ENCODE measurements at places on chromosomes 1 and 21.

DNA sequence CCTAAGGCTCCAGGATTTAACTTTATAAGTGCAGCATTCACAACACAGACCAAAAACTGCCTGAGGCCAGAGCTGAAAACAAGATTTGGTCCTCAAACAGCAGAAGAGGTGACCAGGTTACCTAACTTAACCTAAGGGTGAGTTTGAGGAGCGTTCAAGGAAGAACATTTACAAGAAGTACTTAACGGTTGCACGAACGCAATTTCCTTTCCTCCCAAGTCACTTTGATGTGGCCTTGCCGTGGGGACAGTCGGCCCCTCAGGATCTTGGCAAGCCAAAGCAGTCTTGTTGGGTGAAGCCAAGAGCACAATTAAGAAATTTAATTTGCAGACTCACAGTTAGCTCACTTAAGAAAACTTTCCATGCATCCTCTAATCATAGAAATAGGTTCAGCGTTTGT, 202.6 kb upstream of the COA6 start:
- DNase-seq: no peak

DNA sequence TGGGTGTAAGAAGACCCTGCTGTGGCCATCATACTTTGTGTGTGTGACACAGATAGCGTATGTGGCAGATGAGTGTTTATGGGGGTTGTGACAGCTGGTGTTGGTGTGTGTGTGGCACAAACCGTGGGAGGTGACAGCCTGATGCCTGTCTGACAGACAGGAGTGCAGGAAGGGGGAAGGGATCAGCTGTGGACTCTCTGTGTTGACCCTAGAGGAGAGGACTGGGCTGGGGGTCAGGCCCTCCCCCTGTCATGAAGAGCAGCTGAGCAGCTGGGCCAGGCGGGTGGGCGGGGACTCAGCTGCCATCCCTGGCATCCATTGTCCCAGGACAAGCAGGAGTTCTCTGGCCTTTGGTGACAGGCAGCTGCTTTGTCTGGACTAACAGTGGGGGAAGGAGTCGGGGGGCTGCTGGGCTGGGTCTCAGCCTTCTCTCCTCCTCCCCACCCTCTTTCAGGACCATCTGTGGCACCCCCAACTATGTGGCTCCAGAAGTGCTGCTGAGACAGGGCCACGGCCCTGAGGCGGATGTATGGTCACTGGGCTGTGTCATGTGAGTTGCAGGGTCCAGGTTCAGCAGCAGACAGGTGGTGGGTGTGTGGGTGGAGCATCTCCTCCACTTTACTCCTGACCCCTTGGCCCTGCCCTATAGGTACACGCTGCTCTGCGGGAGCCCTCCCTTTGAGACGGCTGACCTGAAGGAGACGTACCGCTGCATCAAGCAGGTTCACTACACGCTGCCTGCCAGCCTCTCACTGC, 2.3 kb downstream of the PLK3 start:
- DNase-seq: no peak

DNA sequence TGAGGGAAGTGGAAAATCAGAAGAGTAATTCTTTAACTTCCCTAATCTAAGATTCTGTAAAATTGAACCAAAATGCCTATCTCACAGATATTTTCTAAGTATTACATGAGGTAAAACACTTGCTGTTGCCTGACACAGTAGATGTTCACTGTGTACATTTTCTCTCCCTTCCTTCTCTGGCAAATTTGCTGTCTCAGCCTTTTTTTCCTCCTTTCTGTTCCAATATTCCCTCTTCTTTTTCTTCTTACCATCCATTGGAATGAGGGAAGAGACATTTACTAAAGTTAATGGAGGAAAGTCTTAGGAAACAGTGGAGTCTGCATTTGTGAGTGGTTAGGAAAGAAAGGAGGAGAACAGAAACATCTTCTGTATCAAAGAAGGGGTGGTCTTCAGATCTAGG, 239.9 kb downstream of the ZP4 start:
- no peak for DNase-seq

- DNase-seq: no peak
Measured at GRCh38 chr1:204931313-204931712, 60.7 kb downstream of the NFASC start.

DNA sequence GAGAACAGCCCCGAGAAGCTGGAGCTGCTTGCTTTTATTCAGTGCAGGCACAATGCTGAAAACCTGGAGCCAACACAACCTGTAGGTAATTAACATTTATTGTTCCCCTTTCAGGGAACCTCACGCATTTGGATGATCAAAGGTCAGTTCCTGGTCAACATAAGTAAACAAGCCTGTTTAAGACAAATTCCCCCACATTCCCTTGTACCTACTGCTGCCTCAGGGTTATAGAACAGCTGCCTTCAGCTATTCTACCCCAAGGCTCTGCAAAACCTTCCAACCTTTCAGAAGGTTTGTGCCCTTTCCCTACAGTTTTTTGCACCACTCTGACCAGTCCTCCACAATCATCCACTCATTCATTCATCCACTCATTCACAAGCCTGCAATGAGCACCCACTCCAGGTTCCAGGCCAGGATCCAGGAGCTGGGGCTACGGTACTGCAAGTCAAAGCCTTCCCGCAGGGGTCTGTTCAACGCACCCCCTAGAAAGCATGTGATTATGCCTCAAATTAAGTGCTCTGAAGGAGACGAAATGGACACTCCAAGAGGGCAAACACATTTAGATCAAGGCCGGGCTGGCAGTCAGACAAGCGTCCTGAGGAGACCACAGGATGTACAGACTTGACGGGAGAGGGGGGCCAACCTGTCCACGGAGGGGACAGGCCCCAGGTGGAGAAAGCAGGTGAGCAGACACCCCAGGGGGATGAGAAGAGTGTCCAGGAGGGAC, 683.9 kb downstream of the MATN1 start:
- no peak for DNase-seq

- DNase-seq: no peak
Measured at GRCh38 chr1:206636671-206637070, 1.3 kb downstream of the DYRK3 start.

DNA sequence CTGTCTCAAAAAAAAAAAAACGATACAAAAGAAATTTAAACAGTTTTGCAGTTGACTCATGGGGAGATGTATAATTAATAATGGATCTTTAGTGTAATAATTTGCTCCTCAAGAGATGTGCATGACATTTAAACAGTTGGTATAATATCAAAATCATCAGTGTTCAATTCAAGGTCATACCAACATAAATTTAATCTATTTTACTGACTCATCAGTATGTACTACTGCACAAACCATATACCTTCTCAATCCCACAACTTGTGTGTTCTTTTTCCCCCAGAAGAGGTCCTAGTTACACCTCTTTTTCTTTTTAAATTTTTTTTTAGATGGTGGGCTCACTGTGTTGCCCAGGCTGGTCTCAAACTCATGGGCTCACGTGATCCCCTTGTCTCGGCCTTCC, 23.6 kb downstream of the CDKN2C start:
- DNase-seq: no peak

GRCh38 chr1:1116701-1117468, 996 bp upstream of the C1orf159 start:
- peak; percentile 19 for DNase-seq

DNA sequence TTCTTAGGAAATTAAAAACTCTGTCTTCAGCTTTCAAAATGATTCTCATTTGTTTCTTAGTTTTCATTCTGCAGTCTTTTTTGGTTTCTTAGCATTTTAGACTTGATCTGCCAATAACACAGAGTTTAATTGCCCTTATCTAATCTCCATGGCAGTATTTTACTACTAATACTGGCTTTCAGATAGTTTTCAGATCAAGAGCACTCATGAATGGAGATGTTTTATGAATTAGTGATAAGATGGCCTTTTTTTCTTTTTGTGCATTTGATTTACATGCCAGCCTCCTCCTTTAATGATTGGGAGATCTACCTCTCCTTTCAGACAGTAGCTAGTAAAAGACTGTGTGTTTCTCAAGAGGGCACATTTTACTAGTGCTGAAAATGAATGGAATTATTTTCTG, 5.6 kb downstream of the MIA3 start:
- no peak for DNase-seq

- peak; percentile 55 for DNase-seq
Measured at GRCh38 chr1:223748405-223748772, 36.0 kb downstream of the CAPN2 start.

- no peak for DNase-seq
Measured at GRCh38 chr1:84427250-84428188, 29.2 kb downstream of the DNASE2B start.

GRCh38 chr1:17434016-17434415, 5.5 kb downstream of the RCC2 start:
- no peak for DNase-seq

GRCh38 chr1:20373764-20374163, 83.1 kb downstream of the VWA5B1 start:
- no peak for DNase-seq

DNA sequence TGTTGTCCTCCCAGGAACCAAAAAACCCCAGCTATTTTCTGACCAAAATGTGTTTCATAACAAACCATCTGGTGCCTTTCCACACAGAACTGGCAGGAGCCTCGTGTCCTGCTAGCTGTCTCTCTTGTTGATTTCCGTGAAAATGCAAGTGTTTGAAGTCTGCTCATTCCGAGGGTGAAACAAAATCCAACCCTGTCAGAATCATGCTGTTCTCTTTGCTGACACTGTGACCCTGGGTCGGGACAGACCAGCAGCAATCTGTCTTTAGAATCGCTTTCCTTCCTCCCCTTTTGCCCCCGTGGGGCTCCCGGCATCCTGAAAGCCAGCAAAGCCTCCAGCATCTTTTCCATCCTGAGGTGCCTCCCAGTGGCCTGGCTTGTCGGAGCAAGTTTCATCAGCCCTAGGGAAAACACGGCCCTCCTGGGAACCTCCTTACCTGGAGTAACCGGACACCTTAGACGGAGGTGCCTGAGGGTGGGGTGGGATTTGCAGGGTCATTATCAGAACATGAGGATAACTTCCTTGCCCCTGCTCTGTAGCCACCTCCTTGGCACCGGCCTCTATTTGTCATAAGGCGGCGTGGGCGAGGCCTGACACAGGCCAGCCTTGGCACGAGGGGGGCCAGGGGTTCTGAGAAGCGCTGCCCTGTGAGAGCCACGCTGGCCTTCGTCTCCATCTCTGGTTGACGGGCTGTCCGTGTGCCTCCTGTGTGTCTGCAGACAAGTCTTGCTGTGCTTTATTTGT, 24.9 kb downstream of the LDLRAP1 start:
- no peak for DNase-seq

GRCh38 chr21:43917515-43918384, 52.7 kb downstream of the AGPAT3 start:
- DNase-seq: no peak

DNA sequence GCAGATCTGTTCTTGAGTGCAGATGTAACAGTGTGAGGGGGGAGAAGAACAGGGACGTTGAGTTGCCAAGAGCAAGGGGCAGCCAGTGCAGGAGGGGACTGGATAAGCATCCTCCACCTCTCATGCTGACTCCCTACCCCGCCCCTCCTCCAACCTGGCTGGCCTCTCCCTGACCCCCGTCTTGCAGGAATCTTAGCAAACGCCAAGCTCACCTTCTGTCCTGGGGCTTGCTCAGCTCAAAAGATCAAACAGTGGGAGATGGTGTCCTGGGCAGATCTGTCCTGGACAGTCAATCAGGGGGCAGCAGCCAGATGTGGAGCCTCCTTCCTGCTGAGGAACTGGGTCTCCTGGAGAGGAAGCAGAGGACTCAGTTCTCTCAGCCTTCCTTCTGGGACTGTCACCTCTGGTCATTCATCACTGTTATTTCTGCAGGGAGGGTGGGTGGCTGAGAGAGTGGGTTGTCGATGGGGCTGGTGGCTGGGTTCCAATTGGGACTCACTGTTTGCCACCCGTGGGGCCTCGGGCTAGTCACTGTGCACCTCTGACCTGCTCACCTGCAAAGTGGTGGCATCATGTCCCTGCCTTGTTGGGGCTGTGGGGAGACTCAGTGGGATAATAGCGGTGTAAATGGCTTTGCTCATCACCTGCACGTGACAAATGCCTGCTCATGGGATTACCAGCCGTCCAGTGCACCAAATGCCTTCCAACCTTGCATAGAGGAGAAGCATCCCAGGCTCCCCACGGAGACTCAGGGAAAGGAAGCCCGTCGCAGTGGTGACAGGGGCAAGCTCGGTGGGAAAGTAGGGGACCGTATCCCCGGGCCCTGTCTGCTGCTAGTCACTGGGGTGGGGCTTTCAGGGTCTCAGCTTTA, 154.4 kb downstream of the PTPRU start:
- no peak for DNase-seq

DNA sequence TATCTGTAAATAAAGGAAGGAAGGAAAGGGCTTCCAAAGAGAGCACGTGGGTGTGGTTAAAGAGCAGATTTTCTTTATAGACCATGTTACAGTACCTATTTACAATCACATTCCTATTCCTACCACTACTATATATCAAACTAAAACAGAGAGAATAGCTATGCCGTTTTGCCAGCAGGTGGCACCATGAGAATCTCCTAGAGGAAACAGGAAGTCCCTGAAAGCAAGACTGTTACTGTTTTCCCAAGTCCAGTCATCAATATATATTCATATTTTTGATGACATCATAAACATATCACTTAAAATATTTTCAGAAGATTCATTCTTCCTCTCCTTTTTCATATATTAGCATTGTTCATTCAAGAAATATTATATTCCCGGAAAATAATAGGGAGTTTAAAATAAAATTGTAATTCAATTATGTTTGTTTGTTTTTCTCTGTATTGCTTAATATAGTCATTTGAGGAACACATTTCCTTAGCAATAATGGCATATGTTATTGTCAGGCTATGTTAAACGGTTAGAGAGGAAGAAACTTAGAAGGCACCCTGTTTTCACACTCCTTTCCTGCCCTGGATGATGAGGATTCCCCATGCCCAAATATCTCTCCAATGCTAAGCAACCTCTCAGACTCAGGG, 6.6 kb downstream of the CCDC190 start:
- peak; percentile 73 for DNase-seq

DNA sequence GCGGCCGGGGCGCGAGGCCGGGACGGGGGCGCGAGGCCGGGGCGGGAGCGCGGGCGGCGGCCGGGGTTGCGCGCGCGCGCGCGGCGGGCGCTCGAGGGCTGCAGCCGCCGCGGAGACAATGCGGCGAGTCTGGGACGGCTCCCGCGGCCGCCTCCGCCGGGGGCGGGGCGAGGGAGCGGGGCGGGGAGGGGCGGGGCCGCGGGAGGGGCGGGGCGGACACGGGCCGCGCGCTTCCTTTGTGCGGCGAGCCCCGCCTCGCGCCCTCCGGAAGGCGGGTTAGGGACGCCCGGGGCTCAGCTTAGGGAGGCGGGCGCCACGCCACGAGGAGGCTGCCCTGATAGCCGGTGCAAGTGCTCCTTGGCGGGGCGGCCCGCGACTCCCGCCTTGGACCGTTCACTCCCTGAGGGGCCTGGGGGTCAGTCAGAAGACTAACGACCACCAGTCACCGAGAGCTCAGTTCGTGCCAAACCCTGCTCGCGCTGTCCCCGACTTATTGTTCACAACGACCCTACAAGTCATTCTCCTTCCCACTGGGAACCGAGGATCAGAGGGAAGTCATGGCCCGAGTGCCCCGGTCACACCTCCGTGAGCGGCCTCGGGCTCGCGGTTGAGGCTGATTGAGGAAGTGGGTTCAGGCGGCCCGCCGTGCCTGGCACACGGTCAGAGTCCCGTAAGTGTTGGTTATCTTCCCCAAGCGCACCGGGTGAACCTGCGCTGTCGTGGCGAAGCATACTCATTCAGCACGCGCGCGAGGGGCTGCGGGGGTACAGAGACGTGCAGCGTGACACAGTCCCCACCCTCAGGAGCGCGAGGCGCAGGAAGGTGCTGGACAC, 29.1 kb upstream of the A3GALT2 start:
- peak; percentile 93 for DNase-seq

- DNase-seq: peak; percentile 83
Measured at GRCh38 chr1:9823943-9824701, at the start of gene CLSTN1. Gene CLSTN1, minus strand, starts transcription at chr1:9823965. Its CDS starts 232 bp downstream, at chr1:9823733.

GRCh38 chr1:54577612-54578011, 29.6 kb downstream of the ACOT11 start:
- peak; percentile 85 for DNase-seq

GRCh38 chr1:76419603-76420002, 345.1 kb downstream of the ST6GALNAC3 start:
- DNase-seq: no peak

- DNase-seq: no peak
Measured at GRCh38 chr1:51960262-51960661, 30.2 kb downstream of the RAB3B start.

Data from suppressor macrophage treated with lipopolysaccharide for 4 hours (primary cell).